T-cell (primary cell): ENCODE measurements at places on chromosomes 4 and X.

- DNase-seq = no peak
Measured at GRCh38 chr4:12787261-12787660, 696.9 kb downstream of the RAB28 start.

DNA sequence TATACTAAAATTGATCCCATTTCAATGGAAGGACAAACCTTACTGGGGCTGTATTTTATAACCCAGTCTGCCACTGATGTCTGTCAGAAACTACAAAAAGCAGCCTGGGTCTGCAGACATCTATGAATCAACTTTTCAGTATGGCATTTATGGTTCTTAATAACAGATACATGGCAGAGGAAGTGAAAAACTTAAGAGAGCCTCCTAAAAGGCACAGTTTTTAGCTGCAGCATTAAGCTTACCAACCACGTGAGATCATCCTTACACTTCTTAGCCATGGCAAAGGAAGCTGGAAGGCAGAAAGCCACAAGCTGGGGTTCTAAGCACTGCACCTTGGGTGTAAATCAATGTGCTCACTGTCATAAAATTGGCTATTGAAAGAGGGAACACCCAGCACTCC lies 16.6 kb upstream of the UGT2B17 start:
- DNase-seq = no peak

- peak; percentile 62 for DNase-seq
Measured at GRCh38 chrX:49053223-49054072, 5.4 kb upstream of the CCDC120 start.

DNA sequence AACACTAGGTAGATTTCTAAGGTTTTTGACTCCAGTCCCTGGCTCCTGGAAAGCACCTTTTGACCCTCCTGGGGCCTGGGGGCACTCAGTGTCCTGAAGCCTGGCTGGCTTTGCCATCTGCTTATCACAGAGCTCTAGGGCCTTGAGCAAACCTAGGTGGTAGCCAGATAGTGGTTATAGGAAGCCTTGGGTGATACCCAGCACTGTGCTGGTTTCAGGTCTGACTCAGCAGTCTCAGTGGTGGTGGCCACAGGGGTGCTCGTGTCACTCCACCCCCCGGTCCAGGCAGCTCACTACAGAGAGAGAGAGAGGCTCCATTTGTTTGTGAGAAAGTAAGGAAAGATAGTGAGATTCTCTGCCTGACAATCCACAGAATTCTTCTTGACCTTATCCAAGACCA lies 195.8 kb upstream of the ZFP42 start:
- DNase-seq = no peak

DNA sequence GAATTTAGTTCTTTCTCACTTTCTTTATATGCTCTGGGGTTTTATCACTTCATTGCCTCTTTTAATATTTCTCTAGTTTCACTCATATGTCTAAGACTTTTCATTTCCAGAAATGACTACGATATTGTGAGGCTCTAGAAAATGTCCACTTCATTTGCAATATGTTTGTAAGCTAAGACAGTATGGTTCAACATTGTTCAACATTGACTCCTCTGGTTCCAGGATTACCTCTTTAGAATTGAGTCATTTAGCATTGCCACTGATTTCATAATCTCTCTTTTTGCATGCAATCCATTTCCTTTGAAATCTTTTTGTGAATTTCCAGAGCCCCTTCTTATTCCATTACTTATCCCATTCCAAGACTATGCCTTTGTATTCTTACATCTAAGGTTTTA lies 32.3 kb downstream of the BBS12 start:
- DNase-seq = no peak

DNA sequence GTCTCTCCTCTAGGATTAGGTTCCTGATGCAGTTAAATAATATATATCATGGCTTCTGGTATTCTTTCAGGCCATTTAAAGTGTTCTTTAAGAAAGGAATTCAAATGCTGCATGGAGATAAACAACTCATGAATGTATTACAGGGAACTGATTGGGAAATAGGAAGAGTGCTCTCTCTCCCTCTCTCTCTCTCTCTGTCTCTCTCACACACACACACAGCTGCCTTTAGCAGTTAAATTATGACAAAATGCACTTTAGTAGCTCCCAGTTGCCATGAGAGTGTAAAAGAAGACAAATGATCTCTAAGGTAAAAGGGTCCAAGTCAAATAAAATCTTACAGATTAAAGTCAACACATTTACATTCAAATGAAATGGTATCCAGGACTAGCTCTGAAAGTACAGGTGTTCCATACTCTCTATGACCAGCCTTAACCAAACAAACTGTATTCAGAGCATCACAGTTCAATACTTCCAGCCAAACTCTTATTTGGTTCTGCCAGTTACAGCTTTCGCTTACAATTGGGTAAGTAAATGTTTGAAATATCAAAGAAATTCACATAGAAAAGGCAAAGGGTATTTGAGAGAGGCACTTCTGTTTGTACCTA lies 94.7 kb upstream of the CXXC4 start:
- no peak for DNase-seq

DNA sequence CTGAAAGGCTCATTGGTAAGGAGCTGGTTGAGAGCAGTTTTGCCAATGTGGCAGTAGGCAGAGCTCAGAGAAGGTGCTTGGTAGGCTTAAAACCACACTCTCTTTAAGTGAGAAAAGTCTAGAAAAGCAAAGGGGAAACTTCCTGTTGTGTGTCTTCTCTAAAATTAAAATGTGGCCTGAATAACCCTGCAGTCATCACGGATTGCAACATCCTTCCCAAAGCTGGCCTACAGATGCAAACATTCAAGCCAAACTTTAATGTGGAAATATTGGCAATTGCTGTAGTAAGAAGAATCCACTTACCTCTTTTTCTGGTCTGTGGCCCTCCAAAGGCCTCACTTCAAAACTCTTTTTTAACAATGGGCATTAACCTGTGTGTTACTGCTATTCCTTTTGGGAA lies 348.5 kb downstream of the OPHN1 start:
- no peak for DNase-seq

DNA sequence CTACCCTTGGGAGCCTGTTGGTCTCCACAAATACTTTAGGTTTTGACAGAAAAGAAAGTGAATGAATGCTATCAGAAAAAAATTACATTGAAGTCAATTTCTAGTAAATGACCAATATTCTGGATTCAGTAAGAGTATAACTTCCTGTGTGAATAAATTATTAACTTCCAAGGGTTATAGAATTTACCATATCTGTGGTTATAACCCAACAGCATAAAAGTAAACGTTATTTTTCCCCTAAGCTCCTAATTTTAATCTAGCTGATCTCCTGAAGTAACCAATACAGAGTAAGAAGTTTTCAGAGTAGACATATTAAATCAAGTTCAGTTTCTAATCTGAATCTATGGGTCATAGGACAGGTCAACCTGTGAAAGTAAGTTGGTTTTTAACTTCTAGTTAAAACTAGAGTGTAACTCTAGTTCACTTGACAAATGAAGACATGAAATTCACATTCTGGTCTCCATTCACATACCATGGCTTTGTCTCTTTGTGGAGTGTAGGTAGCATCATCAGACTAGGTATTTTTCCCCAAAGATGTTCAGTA lies 22.8 kb downstream of the DTHD1 start:
- DNase-seq = no peak

GRCh38 chr4:181982437-181982836 lies 260.8 kb upstream of the TENM3 start:
- no peak for DNase-seq

- no peak for DNase-seq
Measured at GRCh38 chrX:115606861-115607260, 45.9 kb downstream of the PLS3 start.

GRCh38 chrX:77527233-77528001 lies 80.2 kb downstream of the FGF16 start:
- DNase-seq = no peak

DNA sequence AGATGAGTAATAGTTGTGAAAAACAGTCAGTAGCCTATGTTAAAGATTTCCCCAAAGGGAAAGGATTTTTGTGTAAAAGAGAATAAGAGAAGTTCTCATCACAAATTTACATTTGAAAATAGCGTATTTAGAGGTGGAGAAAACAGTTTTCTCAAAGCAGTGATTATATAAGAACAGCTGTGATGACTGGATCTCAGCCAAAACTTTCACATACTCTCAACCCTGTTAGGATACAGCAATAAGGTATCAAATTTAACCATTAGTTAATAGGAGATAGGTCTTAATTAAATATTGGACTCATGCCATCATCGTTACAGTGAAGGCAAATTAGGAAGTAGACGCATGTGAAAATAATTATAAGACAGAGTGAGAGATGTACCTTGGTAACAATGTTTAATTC lies 622.7 kb downstream of the PCDH18 start:
- DNase-seq = no peak

- DNase-seq = no peak
Measured at GRCh38 chr4:53011259-53011905, 149.3 kb downstream of the RASL11B start.

DNA sequence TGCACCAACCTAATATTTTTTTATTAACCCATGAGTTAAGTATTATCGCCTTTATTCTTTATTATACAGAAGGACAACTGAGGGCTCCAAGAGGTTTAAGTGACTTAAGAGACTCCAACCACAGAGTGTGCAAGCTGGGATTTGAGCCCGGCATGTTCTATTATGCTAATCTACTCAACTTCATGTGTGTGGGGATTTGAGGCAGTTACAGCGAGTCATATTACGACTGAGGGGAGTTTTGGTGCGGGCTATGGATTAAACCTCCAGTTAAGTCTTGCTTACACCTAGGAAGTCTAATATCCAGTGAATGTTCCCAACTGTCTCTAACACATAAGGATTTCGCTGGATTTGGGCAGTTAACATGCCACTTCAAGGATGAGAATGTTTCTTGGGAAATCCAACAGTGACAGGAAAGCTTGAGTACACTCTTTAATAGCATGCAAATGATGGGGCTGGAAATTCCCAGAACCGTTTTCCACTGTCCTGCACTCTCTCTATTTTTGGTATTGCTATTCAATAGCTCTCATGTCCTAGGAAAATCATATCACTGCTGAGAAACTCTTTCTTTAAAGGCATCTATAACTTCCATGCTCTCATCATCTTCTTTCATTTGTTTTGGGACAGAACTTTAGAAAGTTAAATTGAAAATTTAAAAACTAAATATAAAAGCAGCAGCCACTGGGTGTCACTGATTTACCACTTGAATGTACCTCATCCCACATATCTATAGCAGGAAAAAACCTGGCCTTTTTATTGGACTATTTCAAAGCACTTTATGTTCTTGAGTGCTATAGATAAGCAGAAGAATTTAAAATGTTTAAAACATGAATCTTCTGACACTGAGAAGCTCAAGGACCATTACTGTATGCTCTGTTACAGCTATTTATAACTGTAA lies 165.1 kb upstream of the TTC29 start:
- DNase-seq = no peak

GRCh38 chrX:120090208-120090607 lies 12.7 kb upstream of the RHOXF2B start:
- DNase-seq = no peak

DNA sequence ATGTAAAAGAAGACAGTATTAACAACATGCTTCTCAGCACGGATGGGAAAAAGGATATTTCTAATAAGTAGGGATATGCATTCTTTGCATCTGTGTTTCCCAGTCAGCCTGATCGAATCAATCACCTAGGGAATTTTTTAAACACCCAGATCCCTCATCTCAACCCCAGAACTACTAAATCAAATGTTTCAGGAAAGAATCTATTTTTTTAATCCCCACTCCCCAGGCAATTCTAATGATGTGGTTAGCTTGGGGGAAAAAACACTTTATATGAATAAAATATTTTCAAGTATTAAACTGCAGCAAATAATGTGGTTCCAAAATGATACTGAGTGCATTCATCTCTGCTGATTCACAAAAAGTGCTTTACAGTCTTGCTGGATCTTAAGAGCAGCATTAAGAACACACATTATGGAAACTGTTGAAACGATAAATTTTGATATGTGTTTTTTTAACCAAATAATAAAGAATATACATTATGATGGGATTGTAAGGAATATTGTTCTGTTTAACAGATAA lies 68.7 kb upstream of the GUCY1A1 start:
- no peak for DNase-seq

DNA sequence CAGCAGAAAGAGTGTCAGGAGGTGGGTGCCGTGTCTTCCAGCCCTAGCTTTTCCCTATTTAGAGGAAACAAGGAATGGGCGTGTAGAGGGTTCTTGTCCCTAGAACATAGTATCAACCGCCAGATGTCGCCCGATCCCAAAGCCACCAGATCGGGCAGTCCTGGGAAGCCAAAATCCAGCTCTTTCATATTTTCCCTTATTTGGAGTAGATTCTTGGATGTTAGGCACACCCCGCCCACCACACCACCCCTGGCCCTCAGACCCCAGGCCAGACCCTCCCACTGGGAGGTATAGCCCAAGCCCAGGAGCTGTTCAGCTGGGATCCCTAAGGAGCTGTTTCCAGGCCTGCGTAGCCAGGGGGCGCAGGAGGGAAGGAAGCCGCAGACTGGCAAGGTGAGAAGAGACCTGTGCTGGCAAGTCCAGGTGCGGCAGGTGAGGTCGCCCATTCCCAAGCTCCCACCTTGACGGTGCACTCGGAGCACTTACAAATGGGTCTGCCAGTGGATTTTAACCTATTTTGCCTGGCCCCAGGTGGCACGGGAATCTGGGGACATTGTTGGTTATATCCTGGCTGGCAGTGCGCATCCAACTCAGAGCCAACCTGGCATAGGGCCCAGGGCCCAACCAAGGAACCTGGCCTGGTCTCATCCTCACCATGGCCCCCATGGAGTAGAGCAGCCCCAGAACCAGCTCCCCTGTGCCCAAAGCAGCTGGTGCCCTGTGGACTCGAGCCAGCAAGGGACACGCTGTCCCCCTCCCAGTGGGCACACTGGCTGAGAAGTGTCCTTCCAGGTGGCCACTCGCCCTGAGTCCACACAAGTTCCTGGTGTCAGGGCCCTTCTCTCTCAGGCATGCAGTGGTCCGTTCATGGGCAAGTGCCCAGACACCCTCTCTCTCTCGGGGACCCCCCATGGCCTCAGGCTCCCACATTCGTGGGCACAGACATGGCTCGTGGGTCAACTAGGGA lies 811 bp downstream of the FLNA start:
- no peak for DNase-seq

DNA sequence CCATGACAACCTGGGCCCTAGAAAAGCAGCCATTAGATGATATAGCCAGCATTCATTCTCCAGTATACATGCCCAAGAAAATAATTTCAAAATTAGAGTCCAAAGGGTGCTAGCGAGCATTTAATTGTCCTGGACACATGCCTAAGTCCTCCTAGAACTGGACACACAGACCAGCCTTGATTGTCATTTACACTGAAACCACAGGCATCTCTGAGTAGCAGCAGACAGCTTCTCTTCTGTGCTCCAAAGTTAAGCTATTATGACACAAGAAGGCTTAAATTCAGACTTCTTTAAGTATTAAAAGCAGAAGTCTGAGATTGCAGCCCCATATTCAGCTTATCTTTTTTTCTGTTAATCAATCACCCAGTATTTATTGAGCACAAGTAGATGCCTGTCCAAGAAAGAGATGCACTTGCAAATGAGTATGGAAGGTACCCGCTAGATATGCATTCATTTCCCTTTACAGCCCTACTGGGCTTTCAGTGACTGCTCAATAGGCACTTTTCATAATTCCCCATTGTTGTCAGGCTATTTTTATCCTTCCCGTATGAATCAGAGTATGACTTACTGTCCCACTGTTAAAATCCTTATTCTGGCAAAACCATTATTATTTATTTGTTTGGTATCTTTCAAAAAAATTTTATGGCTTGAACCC lies 374.1 kb downstream of the FBXW7 start:
- DNase-seq = no peak
